ENCODE measurements at places on chromosomes 7 and 10.
A peak's percentile ranks its signal among the peaks of the same experiment; 100 is the strongest.

GRCh38 chr10:22658745-22659410 lies 55.5 kb downstream of the PIP4K2A start:
- no peak for DNase-seq

GRCh38 chr7:2702594-2702957 lies 14.6 kb downstream of the AMZ1 start:
- no peak for DNase-seq

GRCh38 chr7:44445986-44446671 lies 44.3 kb downstream of the NUDCD3 start:
- no peak for DNase-seq

DNA sequence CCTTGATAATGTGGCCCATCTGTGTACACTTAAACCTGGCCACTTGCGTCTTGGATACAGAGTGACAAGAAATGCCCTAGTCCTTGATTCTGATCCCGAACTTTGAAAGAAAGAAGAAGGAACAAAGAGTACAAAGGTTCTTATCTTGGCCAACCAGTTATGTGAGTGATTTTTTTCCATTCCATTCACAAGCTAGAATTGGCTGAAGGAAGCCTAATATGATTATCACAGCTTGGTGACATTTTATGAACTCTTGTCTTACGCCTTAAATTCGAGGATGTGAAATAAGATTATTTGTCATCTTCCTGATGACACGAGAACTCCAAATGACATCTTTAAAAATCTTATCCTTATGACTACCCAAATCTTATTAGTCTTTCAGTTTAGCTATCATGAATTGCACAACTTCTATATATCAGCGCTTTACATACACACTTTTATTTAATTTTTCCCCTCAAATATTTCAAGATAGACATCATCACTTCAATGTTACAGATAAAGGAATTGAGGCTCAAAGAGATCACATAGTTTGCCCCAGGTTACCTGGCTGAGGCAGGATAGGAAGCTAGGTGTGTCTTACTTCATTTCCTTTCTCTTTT lies 13.0 kb upstream of the SP4 start:
- DNase-seq, result no peak

- DNase-seq, result no peak
Observed at GRCh38 chr7:157671358-157672255, 334.8 kb downstream of the DNAJB6 start.

DNA sequence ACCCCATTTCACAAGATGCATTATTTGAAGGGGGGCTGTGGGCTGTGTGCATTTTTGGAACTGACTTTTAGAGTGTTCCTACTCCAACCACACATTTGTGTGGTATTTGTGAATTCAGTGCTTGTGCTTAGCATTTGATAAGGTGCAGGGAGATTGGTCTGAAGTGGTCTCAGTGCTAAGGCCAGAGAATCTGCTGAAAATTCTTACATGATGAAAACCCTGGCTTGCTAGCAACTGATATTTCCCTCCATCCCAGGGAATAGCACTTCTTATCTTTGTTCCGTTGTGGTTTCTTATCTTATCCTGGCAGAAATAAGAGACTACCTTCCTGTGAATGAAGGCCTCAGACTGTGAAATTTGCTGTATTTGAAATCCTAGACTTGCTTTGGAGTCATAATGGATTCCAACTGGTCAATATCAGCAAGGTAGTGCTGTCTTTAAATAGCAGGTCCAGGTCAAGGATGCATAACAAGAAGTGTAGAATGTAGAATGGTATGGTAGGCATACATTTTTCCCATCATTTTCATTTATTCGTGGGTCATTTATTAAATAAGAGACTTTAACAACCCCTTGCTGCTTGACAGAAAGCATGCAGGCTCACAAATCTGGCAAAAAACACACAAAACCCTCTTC lies 986.9 kb downstream of the REEP3 start:
- no peak for DNase-seq

- DNase-seq, result no peak
Observed at GRCh38 chr7:15424468-15424867, 137.3 kb downstream of the AGMO start.

DNA sequence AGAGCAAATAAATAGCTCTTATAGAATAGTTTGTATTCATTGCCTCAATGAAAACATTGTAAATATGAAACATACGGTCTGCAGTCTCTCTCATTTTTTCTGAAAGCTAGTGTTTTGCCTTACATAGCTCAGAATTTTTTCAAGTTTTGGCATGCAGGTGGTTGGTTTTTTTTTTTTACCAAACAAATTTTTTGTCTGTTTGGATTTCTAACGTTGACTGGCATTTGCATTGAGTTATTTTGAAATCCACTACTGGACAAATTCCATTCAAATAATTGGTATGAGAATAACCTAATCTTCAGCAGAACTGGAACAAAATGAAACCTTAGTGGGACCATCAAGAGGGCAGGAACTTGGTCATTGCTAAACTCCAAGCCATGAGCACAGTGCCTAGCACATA lies 107.6 kb upstream of the SAMD8 start:
- no peak for DNase-seq

- no peak for DNase-seq
Observed at GRCh38 chr10:124518366-124518765, 56.7 kb downstream of the LHPP start.

- DNase-seq, result peak; percentile 59
Observed at GRCh38 chr10:119541459-119542356, 811 bp downstream of the RGS10 start.

GRCh38 chr7:66363635-66364034 lies 158.5 kb downstream of the TPST1 start:
- no peak for DNase-seq

- no peak for DNase-seq
Observed at GRCh38 chr10:133129859-133130495, 30.0 kb upstream of the KNDC1 start.

GRCh38 chr7:100585511-100586265 lies at the start of gene LRCH4:
TSS of gene LRCH4 (minus strand) at chr7:100586129. CDS start at chr7:100586100, 29 bp downstream.
- DNase-seq, result no peak

DNA sequence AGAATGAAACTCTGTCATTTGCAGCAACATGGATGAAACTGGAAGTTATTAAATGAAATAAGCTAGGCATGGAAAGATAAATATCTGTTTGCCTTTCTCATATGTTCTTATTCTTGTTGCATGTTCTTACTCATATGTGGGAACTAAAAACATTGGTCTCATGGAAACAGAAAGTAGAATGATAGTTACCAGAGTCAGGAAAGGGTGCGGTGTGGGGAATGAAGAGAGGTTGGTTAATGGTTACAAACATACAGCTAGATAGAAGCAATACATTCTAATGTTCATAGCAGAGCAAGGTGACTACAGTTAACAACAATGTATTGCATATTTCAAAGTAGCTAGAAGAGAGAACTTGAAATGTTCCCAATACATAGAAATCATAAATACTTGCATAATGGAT lies 105.1 kb downstream of the FAM107B start:
- DNase-seq, result no peak

All from stimulated activated CD4-positive, alpha-beta T cell treated with anti-CD3 and anti-CD28 coated beads, Interleukin-4, amount 100 ng/mL, for 48 hours (primary cell).